Cortex of kidney (tissue), 1 donor: ENCODE measurements at places on chromosomes 5 and 9.

GRCh38 chr5:132506094-132506692 is 15.6 kb upstream of the IRF1 start:
- DNase-seq: no peak

DNA sequence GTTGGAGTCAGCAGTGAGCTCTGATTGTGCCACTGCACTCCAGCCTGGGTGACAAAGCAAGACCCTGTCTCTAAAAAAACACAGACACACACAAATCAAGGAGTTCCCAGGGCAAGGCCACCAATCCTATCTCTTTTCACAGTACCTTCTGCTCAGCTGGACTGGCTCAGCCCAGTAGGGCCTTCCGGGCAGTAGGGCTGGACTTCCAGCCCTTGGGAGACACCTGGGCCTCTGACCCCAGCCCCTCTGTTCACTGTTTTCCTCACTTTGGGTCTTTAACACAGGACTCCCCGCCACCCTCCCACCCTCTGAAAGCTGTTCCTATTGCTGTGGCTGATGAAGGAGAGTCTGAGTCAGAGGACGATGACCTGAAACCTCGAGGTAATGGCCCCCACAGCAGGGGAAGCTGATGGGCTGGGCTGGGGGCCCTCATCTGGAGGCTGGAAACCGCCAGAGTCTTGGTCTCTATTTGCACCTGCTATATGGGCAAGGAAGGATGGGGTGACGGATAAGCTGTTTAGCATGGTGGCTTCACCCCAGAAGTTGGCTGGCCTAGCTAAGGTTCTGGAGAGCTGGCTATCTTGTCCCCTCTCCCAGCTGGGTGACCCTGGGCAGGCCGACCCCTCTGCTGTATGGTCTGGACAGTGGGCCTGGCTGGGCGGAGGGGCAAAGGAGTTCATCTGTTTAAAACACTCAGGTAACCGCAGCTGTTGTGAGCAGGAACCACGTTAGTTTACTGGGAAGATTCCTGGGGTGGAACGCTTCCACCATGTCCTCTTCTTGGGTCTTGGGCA is 25.6 kb downstream of the USP20 start:
- DNase-seq: no peak

DNA sequence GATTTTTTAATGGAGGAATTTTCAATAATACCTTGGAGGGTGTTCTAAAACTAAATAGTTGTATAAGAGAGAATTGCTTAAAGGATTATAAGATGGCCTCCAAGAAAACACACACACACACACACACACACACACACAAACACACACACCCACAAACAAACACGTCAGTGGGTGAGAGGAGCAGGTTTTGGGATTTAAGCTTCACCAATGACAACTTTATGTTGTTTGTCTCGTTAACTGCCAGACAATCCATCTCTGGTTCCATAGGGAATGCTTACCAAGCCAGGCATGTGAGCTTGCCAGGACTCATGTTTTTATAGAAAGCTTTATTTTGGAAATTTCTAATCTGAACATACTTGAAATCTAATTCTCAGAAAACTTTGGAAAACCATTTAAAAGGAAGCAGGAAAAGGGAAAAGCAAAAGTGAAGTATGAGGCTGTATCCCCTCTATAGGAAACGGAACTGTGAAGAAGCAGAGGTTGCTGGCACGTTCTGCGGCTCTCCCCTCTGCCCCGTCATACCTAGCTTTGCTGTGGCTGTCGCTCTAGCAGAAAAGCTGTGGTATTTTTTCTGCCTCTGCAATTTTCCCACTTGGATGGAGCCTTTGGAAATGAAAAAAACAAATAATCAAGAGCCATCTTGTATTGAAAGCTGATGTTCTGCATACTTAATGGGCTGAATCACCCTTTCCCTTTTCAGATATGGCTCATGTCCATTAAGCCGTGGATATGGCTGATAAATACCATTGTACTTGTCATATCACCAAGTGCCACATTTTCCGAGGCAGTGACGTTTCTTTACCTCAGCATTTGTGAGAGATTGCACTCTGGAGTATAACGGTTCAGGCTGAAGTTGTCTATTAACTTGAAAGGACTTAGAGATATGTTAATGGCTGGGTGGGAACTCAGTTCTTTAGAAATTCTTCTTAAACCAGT is 112.7 kb downstream of the NTRK2 start:
- no peak for DNase-seq

GRCh38 chr9:134029248-134030226 is 4.3 kb downstream of the BRD3OS start:
- DNase-seq: no peak

DNA sequence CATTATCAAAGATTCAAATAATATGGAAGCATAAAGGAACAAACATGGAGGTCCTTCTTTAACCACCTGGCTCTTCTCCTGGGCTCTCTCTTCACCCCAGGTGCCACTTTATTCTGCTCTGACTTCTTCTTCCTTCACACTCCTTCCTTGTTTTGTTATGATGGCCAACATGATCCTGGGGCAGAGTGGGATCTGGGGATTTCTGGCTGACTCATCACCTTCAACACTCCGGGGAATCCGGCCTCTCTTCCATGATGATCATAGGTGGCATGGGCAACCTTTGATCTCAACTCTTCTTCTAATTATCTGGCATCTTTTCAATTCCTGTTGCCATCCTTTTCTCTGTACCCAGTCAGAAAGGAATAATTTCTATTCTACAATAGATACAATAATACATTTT is 62.1 kb upstream of the TRPC7 start:
- DNase-seq: no peak

- DNase-seq: no peak
Observed at GRCh38 chr9:95506678-95507463, 9.9 kb downstream of the PTCH1 start.

- no peak for DNase-seq
Observed at GRCh38 chr5:147567917-147568598, 58.2 kb upstream of the DPYSL3 start.
